Activated CD4-positive, alpha-beta T cell treated with anti-CD3 and anti-CD28 coated beads, Interleukin-2, amount 10 ng/mL, durations not matched to agents 7 days and 5 days (primary cell): ENCODE measurements at places on chromosomes 12 and 14. TPM values are rescaled to one million over a fixed set of nuclear protein-coding genes. Genes with fewer than 3 reads are reported as not detected.

TMEM132C gene
- total RNA-seq = not detected

DNA sequence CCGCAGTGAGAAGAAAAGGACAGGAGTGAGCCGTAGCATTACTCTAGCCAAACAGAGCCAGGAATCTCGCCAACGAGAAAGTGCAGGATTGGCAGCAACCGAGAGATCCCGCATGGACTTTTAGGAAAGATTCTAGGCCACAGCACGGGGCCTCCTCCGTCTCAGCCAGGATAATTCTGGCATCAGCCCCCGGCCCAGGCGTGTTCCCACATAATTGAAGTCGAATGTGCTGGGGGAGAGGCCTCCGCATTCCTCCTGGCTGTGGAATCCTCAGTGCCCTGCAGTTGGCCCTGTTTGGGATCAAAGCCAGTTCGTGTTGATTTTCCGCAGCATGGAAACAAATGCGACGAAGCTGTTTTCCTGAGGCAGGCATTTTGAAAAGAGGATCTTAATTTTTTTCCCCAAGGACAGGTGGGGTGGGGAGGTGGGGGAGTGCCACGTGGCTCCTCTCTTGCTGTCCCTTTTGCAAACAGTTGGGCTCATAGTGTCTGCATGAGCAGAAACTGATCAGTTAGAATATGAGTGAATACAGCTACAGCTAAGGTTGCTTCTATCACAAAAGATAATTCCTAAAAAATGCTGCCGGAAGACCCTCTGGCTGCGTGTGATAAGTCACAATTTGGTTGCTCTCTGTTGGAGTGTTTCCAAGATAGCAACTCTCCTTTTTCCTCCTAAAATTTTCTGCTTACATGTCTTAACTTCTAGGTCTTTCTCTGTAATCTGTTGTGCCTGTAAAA, 37.3 kb upstream of the ATXN2 start:
- no peak for DNase-seq

CABP1 gene
- total RNA-seq = 0.29 TPM

GRCh38 chr12:56991319-56992246, 14.8 kb downstream of the ZBTB39 start:
- DNase-seq = no peak

DNA sequence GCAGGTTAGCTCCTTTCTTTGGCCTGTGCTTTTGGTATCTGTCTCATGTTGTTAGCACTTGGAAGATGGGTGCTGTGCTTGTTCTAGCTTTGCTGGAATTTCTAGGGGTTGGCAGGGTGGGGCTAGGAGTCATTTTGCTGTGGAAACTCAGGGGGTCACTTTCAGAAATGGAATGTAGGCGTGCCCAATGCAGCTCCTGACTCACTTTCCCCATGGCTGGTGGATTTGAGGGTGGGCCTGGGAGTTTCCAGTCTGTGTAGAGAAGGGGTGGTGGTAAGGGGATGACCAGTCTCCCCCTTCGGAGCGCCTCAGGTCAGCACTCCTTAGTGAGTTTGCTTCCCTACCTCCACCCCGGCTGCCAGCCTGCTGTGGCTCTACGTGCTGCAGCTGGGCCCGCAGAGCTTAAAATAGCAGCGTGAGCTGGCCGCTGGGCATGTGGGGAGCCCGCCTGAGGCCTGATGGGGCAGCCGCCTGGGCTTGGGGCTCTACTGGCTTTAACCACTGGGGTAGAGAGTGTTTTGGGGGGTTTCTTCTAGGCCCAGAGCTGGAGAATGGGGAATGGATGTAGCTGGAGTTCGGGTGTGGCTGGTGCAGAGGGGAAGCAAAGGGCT, 108.2 kb downstream of the TSPAN9 start:
- no peak for DNase-seq

GRCh38 chr14:24058260-24058950, 6.6 kb downstream of the CARMIL3 start:
- DNase-seq = peak; percentile 70

DNA sequence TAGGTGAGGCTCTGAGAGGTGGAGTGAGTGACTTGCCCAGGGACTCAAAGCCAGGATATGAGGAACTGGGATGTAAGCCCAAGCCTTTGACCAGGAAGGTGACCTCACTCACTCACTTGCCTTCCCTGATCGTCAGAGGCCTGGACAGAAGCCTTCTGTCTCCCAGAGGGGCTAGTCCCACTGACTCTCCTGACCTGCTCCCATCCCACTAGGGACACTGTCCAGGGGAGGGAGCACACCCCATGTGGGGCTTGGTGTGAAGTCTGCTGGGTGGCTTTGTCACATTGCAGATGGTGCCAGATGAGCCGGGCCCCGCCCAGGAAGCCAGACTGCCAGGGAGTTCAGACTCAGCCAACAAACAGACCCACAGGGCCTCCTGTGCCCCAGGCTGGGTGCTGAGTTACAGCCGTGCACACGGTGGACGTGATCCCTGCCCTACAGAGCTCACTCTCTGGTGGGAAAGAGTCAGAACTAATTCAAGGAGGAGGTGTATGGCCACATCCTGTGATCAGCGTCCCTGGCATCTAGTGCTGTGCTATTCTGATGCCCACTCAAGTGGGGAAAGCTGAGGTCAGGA, 28.3 kb downstream of the MMAB start:
- peak; percentile 39 for DNase-seq

SRSF5 gene
- total RNA-seq = 392 TPM

DNA sequence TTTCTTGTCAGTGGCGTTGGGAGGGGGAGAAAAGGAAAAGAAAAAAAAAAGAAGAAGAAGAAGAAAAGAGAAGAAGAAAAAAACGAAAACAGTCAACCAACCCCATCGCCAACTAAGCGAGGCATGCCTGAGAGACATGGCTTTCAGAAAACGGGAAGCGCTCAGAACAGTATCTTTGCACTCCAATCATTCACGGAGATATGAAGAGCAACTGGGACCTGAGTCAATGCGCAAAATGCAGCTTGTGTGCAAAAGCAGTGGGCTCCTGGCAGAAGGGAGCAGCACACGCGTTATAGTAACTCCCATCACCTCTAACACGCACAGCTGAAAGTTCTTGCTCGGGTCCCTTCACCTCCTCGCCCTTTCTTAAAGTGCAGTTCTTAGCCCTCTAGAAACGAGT, 1.9 kb downstream of the ASCL1 start:
- no peak for DNase-seq
